Endothelial cell of umbilical vein (primary cell): ENCODE measurements at places on chromosomes 7 and 10.

DNA sequence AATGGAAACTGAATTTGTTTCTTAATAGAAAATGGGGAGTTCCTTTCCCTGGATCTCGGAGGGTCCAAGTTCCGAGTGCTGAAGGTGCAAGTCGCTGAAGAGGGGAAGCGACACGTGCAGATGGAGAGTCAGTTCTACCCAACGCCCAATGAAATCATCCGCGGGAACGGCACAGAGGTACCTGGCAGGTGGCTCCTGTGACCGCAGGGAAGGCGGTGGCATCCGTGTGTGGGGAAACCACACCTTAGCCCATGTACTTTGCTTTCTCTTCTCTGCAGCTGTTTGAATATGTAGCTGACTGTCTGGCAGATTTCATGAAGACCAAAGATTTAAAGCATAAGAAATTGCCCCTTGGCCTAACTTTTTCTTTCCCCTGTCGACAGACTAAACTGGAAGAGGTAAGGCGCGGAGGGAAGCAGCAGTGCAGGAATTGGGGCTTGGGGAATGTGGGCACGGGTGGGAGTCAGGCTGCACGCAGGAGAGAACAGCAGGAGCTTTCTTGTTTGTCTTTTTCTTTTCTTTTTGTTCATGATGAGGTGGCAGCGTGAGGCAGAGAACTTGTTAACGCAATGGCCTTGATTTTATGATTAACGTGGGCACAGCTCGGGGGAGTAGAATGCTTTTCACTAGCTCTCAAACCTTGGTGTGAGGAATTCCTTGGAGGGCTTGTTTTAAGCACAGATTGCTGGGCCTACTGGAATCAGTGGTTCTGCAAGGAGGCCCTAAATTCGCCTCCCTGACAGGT lies 12.8 kb downstream of the HKDC1 start:
- DNase-seq: no peak

DNA sequence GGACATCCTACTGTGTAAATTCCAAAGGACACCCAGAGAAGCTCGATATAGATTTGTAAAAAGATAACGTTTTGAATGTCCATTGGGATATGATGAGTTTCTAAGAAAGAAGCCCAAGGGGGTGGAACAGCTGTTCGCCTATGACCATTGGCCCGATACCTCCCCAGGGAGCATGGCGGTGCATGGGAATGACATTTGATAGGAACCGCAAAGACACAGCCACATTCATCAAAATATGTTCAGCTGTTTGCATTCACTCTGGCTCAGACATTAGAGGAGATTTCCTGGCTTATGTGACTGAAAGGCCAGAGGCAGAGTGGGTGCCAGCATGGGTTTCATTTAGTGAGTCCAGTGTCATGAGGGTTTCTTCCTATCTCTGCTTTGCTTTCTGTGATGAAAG lies 56.0 kb upstream of the BAIAP2L1 start:
- DNase-seq: no peak

- DNase-seq: no peak
These were observed 35.9 kb downstream of the UPF2 start for GRCh38 chr10:12006671-12007070.

DNA sequence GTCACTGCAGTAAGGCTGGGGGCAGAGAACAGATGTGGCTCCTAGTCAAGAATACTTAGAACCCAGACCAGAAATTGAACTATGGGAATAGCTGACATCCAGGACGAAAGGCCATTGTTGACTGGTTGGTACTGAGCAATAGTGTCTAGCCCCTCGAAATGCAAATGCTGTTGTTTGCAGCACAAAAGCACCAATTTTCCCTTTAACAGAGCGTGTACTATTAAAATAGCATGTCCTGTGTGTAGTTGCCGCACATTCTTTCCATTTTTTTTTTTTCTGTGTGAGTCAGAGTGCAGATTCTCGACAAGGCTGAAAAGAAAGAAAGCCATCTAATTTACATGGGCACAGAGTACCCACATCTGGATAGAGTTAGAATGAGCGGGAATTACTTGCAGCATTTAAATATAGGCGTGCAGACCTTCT lies 302.4 kb downstream of the PTEN start:
- DNase-seq: no peak

DNA sequence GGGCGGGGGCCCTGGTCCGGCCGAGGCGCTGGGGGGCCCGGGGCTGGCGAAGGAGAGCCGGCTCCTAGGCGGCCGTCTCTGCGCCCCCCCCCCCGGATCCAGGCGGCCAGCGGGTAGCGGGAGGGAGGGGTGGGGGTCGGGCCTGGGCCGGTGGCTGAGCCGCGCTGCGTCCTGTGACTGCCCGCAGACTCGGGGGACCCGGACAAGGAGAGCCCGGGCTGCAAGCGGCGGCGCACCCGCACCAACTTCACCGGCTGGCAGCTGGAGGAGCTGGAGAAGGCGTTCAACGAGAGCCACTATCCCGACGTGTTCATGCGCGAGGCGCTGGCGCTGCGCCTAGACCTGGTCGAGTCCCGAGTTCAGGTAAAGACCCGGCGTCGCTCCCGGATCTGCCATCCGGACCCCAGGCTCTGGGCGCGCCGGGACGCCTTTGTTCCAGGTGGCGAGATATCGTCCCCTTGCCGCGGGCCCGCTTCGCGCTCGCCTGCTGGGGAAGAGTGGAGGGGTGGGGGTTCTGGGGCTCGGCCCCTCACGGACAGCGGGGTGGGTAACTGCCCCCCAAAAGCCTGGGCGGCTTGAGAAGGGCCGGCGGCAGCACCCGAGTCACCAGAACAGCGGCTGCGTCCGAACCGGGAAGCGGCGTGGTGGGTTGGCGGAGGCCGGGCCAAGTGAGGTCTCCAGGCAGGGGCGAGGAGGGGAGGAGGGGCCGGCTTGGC lies 819 bp downstream of the UNCX start:
- DNase-seq: no peak

DNA sequence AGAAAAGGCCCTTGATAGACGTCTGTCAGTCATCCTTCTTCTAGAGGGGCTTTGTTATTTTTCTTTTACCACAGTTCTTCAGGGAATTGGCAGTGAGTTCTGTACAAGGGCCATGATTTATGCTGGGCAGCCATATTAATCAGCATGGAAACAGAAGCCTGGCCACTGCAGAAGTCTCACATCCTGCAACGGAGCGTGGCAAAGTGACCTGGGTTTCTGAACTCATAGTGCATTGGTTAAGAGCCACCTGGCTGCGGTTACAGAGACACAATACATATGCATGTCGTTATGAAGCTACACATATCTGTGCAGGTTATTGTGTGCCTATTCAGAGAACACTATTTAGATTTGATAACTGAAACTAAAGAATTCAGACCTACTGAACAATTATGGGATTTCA lies 419.4 kb upstream of the CELF2 start:
- DNase-seq: no peak

- peak; percentile 89 for DNase-seq
These were observed 78.6 kb upstream of the SYPL1 start for GRCh38 chr7:106190589-106191330.
